Gastrocnemius medialis (tissue), 4 donors: ENCODE measurements at places on chromosomes 13 and 19. TPM values are rescaled to one million over a fixed set of nuclear protein-coding genes. Genes with fewer than 3 reads are reported as not detected.

FLT1 gene
- 42.9 TPM for total RNA-seq

DNA sequence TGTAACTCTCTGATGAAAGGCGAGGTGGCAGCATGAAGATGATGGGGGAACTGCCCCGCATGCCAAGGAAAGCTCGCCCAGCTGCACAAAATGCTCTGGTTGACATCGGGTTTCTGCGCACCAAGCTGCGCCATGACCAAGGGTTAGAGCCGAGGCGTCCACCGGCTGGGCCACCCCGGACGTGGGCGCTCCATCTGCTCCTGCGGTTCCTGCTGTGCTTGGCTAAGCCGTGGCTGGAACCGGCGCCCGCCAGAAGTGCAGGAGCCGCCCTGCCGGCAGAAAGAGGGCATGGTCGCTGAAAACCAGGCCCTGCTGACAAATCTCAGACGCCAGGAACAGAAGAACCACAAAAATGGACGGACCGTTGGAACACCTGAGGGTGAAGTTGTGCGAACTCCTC is 57.9 kb downstream of the ZNF100 start:
- DNase-seq = no peak

GAPDHS gene
- total RNA-seq = not detected

DNA sequence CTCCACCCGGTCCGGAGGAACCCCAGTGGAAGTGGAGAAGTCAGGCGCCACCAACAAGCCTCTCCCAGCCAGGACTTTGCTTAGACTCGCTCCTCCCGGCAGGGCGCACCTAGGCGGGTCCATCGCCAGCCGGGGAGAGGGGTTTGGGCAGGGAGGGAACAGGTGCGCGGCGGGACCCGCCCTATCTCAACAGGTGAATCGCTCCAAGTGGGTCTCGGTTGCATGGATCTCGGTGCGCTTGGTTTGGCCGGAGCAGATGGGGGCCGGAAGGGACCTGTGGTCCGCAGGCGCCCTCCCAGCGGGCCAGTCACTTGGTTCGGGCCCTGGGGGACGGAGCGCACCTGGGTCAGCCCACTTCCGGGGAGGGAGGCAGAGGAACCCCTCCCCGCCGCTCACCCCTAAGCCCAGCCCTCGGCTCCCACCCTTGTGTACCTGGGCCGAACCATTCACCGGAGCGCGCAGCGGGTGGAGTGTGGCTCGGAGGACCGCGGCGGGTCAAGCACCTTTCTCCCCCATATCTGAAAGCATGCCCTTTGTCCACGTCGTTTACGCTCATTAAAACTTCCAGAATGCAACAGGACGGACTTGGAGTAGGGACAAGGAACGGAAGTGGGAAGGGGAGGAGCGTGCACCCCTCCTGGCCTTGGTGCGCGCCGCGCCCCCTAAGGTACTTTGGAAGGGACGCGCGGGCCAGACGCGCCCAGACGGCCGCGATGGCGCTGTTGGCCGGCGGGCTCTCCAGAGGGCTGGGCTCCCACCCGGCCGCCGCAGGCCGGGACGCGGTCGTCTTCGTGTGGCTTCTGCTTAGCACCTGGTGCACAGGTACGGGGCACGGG is at the start of gene LSR:
LSR (plus strand) TSS at position 693 of the 836 bp plus-strand sequence; CDS start at position 714, 21 bp downstream.
- DNase-seq = no peak

UBE2L5 gene
- not detected for total RNA-seq

DNA sequence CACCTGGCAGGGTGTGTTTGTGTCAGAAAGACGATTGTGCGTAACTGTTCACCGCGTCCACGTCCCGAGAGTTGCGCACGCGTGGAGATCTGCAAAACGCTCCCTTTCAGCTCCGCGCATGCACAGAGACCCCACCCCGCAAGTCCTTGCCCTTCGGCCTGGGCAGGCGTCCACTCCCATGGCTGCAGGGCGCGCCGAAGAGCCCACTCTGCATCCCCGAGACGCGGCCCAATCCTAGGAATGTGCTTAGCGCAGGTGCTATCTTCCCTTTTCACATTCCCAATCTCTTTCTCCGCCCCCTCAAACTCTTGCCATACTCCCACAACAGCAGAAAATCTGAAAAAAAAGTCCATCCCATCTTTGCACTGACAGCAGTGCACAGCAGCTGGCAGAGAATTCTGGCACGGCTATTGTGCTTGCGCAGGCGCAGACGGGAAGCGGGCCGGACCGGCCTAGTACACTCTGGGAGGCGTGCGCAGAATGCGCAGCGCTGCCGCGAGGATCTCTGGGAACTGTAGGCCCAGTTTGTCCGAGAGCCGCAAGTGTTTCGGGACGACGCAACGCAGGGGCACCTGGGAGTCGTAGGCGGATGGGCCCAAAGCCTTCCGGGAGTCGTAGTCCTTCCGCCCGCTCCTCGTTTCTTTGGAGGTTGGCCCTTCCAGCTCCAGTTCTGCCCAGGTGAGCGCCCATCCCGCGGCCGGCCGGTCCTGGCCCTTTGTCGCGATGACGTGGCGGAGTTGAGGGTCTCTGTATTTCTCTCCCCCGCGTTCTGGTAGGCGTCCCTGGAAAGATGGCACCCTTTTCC is 23.1 kb downstream of the ZNF175 start:
- DNase-seq = peak; percentile 97

DNA sequence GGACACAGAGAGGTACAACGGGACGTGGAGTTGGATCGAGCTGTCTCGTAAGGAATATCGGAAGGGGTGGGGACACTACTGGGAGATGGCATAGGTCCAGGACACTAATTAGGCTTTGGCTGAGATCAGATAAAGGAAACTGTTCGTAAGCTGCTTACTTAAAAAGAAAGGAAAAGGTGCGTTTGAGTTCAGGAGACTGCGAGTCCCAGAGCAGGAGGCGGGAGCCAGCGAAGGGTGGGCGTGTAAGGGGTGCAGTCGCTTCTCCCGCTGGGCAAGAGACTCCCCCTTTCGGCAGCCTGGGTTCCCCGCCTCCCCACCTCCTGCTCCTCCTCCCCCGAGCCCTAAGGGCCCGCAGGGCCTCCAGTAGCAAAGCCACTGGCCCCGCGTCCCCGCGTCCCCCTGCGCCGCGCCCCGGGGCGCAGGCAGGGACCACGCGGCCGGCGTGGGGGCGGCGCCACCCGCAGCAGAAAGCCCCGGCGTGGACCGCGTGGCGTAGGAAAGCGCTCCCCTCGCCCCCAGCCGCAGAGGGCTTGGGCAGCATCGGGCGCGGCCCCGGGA is 547 bp downstream of the ABCC4 start:
- DNase-seq = peak; percentile 31

DNA sequence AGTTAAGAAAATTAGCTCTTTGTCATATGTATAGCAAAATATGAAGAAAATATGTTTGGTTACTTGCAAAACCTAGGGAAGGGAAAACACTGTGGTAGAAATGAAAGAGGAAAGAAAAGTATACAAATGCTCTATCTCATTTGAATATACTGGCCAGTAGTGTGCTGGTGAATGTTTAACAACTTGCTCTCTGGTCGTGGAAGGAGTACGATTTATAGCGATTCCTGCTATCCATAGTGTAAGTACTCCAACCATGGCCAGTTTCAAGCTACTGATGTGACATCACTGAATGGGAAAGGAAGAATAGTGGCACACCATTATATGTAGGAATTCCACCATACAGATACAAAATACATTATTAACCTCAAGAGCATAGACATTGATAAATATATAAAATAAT is 9.3 kb downstream of the BORA start:
- DNase-seq = no peak

- DNase-seq = no peak
These were observed 530.4 kb downstream of the DIAPH3 start for GRCh38 chr13:59633290-59633689.

LSR gene
- total RNA-seq = 2.5 TPM

DNA sequence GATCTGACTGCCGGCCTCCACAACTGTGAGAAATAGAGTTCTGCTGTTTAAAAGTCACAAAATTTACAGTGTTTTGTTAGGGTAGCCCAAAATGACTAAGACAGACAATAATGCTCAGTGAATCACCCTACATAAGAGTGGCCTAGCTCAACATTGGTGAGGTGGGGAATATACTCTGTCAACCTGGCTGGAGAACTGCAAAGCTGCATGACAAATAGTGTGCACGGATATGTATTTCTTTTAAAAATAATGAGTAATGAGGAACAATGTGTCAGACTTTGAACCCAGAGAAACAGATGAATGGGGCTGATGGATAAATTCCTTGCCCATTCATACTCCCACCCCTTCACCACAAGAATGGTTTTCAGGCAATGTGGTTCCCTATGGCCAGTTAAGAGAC is 372.4 kb downstream of the SUCLA2 start:
- DNase-seq = no peak

DYRK1B gene
- 68.7 TPM for total RNA-seq

PLPPR3 gene
- not detected for total RNA-seq

KASH5 gene
- not detected for total RNA-seq

DNA sequence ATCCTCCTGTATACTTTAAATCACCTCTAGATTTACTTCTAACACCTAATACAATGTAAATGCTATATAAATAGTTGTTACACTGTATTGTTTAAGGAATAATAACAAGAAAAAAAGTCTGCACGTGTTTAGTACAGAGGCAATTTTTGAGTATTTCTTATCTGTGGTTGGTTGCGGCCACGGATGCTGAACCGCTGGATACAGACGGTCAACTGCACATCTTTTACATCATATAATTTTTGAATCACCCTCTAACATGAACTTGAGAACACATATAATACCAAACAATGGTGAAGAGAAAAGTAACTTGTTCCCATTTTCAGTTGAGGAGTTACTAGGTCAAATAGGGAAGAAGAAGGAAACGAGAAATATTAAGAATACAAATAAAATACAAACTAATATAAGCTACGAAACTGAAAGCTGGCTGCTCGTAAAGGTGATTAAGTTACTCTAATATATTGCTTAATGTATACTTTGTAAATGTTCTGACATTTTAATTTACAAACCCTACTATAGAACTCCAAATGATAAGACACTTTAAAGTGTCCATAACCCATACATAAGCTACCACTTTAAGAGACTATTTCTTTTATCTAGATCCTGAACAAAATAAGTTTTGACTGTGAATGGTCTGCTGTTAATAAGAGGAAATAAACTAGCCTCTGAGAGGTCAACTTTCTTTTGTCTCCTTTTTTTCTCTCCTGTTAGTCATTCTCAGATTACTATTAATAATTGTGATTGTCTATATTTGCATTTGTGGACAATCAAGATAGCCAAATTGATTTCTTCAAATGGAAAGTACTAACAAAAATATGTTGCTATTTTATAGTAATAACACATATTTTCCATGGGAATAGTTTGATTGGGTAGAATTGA is 457.4 kb downstream of the DIAPH3 start:
- no peak for DNase-seq

DNA sequence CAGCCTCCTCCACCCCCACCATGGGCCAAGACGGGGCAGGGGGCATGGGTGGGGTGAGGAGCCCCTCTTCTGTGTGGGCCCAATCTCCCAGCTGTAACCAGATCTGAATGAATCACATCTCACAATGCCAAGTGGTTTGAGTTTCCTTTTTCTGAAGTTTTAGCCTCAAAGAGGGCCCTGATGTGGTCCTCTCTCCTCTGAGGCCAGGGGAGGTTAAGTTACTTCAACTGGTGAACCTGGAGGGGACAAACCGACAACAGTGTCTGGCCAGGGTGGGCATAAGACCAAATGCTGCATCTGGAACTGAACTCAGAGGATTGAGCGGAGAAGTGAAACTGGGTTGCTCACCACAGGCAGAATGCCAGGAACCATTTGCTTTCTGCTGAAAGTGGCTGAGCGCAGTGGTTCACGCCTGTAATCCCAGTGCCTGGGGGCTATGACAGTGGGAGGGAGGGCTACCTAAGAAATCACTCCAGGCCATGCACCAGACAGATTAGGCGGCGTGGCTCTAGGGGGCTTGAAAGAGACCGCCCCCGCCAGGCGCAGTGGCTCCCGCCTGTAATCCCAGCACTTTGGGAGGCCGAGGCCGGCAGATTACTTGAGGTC is 15.4 kb upstream of the IRGC start:
- peak; percentile 7 for DNase-seq

DNA sequence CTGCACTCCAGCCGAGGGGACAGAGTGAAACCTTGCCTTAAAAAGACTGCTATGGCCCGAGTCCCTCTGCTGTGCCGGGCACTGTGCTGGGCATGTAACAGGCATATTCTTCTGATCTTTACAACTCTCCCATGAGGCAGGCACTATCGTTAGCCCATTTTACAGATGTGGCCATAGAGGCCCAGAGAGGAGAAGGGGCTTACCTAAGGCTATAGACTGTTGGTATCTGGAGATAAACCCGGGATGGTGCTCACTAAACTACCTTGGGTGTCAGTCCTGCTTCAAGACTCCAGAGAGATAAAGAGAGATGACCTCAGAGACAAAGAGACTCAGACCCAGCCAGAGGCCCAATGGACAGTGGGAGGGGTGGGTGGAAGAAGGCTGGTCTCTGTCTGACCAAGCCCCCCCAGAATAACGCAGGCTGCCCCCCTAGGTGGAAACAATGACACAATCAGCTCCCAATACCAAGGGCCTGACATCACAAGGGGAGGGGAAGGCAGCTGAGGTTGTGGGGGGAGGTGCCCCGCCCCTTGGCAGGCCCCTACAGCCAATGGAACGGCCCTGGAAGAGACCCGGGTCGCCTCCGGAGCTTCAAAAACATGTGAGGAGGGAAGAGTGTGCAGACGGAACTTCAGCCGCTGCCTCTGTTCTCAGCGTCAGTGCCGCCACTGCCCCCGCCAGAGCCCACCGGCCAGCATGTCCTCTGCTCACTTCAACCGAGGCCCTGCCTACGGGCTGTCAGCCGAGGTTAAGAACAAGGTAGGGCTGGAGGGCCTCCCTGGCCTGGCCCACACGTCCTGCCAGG is at the start of gene CNN1:
CNN1 (plus strand) TSS at position 620 of the 805 bp plus-strand sequence; CDS start at position 697, 77 bp downstream.
- DNase-seq = no peak

FAM216B gene
- total RNA-seq = not detected

IL4I1 gene
- 1.1 TPM for total RNA-seq

KLK12 gene
- not detected for total RNA-seq

GRCh38 chr19:16327911-16328823 is 3.5 kb downstream of the KLF2 start:
- peak; percentile 84 for DNase-seq

DNA sequence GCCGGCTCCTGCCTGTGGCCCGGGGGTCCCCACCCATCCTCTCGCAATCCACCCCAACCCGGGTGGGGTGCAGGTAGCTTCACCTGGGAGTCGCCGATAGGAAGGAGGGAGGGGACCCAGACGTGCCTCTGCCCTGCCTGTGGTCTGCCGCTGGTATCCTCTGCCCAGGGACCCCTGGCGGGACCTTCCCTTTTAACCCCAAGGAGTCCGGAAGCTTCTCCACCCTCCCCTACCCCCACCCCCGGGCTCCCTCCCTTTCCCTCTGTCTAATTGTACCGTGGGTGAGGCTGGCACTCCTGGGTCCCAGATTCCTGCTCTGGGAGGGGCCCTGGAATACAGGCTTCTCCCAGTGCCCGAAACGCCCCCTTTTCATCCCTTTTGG is at the start of gene KLK10:
KLK10 (minus strand) TSS at position 166 of the 382 bp plus-strand sequence. CDS start 579 bp downstream, outside the sequence.
- no peak for DNase-seq

GRCh38 chr13:109608059-109608458 is 178.3 kb downstream of the IRS2 start:
- no peak for DNase-seq

GRCh38 chr13:110126391-110126961 is 180.5 kb downstream of the COL4A1 start:
- DNase-seq = peak; percentile 77

SCN1B gene
- 194 TPM for total RNA-seq

- DNase-seq = no peak
These were observed 3.2 kb upstream of the SIX5 start for GRCh38 chr19:45772130-45772840.

GRCh38 chr19:56144831-56145230 is 3.7 kb downstream of the ZNF444 start:
- no peak for DNase-seq

- DNase-seq = no peak
These were observed 1175.8 kb upstream of the MIR17HG start for GRCh38 chr13:90171649-90172048.
